Stimulated activated CD8-positive, alpha-beta memory T cell treated with anti-CD3 and anti-CD28 coated beads, Interleukin-2, amount 100 ng/mL, for 1 hour (primary cell): ENCODE measurements at places on chromosomes 3 and 15.

- DNase-seq, result no peak
These were observed 231.9 kb upstream of the TBC1D5 start for GRCh38 chr3:17974206-17974841.

- no peak for DNase-seq
These were observed 32.5 kb downstream of the HRH1 start for GRCh38 chr3:11186771-11187191.

DNA sequence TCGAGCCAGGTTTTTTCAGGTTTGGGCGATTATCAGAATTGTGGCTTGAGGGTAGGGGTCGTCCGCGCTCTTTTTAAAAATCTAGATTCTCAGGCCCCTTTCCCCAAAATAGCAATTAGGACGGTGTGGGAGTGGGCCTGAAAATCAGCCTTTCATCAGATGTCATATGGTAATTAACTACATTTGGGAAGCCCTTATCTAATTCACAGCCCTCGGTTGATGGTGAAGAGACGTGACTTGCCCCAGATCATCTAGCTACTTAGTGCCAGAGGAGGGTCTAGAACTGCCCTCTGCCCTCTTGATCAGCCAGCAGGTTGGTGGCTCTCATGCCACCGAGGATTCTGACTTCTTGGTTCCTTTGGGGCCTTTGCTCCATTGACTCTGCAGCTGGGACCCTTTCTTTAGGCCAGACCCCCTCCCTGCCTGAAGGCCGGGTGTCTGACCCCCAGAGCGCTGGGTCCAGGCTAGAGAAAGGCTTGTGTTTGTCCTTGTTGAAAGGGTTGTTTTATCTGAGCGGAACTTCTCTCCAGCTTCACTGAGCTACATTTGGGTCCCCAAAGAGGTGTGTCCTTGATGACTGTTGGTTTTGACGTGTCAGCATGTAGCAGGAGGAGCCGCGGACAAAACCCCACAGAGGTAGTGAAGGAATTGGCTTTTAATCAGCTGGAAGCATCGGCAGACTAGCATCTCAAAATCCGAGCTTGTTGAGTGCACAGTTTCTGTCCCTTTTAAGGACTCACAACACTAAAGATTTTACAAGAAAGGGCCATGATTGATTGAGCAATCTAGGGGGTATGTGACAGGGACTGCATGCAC is 857 bp downstream of the AEN start:
- no peak for DNase-seq

- DNase-seq, result no peak
These were observed 675.6 kb downstream of the GRM7 start for GRCh38 chr3:7536510-7536909.

DNA sequence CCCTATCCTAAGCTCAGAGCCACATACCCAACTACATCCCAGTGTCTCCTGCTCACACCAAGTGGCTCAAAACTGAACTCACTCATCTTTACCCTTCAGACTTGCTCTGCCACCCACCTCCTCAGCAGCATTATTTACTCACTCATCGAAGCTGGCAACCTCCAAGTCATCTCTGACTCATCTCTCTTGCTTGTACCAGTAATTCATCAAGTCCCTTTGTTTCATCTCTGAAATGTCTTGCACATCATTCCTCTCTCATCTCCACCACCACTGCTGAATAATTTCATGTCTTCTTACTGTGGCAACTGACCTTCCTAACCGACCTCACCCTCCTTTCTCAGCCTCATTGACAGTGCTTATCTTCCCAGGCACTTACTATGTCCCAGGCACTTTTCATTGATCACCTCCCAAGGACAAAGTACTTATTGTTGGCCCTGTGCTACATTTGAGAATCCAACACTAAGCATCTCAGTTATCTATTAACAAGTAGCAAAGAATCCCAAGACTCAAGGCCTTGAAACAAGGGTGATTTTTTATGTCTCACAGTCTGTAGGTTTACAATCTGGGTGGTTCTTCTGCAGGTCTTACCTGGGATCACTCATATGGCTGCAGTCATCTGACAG is 82.0 kb downstream of the MRPL46 start:
- DNase-seq, result no peak

DNA sequence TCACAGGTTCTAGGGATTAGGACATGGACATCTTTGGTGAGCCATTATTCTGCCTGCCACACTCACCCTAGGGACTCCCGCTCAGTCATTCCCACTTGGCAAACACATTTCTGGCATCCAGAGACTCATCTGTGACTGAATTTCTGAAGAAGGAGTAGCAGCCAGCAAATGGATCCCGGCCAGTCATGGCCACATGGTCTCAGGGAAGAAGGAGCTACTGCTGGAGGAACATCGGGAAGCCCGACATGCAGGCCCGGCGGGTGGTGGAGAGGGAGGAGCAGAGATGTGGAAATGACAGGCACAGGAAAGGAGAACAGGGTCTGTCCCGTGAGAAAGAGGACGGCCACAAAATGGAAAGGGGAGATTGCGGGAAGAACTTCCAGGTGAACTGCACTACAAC is 65.4 kb downstream of the SEMA5B start:
- no peak for DNase-seq

DNA sequence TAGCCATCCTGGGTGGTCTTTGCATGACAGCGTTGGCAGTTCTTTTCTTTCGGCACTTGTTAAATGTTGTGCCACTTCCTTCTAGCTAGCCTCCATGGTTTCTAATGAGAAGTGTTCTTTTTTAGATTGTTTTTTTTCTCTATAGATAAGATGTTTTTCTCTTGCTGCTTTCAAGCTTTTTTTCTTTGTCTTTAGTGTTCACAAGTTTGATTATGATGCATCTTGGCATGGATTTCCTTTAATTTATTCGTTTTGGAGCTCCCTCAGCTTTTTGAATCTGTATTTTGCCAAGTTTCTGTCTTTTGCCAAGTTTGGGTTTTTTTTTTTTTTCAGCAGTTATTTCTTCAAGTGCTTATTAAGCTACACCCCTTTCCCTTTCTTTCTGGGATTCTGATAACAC is 53.1 kb downstream of the TM2D3 start:
- DNase-seq, result no peak

- no peak for DNase-seq
These were observed 125.2 kb upstream of the PROK2 start for GRCh38 chr3:71910108-71910507.
